ENCODE measurements at places on chromosomes 11 and 22. TPM values are rescaled to one million over a fixed set of nuclear protein-coding genes. Genes with fewer than 3 reads are reported as not detected.

GGTLC2 gene
- total RNA-seq, result not detected

C11orf65 gene
- total RNA-seq, result 0.83 TPM

GRCh38 chr22:23079240-23079768 is 9.0 kb downstream of the GNAZ start:
- no peak for DNase-seq
- H3K27me3 ChIP-seq, result peaks cover 12% of the 10 kb centered on the region
- H3K4me3 ChIP-seq, result no peak overlapping the region

DNA sequence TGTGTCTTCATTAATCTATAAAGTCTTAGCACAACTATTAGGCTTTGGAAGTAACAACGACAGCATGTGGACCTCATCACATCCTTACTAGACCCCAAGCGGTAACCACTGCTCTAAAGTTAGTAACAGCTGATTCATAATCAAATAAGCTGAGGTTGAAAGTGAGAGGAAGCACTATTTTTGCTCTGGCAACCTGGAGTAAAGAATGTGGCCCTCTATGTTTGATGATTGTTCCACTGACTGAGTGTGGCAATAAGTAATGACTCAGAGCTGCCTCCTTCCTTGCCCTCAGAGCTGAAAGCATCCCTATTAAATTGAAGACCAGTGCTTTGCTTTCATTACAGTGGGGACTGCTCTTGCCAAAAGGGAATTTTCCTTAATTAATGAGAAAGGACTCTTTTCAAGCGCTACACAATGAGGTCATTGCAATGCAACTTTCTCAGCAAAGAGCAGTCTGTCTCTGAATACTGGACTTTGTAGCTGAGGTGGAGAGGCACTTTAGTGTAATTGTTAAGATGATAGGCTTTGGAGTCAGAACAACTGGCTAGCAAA is 906.1 kb upstream of the RAG2 start:
- DNase-seq, result no peak
- no peaks in the 10 kb centered on the region for H3K27me3 ChIP-seq
- no peaks in the 10 kb centered on the region for H3K36me3 ChIP-seq
- no peak overlapping the region for H3K27ac ChIP-seq
- peaks cover 9% of the 10 kb centered on the region for H3K4me1 ChIP-seq

DNA sequence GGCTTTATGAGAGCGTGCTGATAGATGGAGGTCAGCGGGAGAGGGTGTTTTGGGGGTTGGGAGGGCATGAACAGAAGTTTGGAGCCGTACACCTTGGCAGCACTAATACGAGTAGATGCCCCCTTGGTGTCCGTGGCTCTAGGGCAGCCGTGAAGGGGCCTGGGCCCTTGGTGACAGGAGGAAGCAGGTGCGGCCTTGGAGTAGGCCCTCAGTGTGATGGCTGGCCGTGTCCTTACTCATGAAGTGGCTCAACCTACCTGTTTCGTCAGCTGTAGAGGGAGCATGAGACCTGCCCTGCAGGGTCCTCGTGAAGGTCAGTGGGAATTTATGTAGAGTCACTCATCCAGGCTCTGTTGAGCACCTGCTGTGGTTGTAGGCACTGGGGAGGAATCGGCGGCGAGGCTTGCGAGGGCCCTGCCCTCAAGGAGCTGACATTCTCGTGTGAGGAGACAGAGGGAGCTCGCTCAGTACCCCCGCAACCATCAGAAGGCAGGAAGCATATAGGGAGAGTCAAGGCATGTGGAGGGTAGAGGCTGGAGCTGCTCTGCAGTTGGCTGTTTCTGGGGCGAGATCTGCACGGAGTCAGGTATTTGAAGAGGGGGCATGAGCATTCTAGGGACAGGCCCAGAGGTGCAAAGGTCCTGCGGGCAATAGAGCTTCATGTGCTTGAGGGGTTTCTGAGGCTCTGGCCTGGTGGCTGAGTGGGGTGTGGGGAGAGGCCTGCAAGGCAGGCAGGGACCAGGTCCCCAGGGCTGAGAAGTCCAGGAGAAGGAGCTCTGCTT is 39.6 kb downstream of the TBC1D22A start:
- no peaks in the 10 kb centered on the region for H3K27me3 ChIP-seq
- H3K36me3 ChIP-seq, result peaks cover 62% of the 10 kb centered on the region
- DNase-seq, result no peak

GRCh38 chr11:14454861-14455632 is 44.6 kb downstream of the COPB1 start:
- no peak overlapping the region for H3K4me3 ChIP-seq
- peaks cover 8% of the 10 kb centered on the region for H3K4me1 ChIP-seq
- H3K27me3 ChIP-seq, result no peaks in the 10 kb centered on the region
- no peak for DNase-seq

DNA sequence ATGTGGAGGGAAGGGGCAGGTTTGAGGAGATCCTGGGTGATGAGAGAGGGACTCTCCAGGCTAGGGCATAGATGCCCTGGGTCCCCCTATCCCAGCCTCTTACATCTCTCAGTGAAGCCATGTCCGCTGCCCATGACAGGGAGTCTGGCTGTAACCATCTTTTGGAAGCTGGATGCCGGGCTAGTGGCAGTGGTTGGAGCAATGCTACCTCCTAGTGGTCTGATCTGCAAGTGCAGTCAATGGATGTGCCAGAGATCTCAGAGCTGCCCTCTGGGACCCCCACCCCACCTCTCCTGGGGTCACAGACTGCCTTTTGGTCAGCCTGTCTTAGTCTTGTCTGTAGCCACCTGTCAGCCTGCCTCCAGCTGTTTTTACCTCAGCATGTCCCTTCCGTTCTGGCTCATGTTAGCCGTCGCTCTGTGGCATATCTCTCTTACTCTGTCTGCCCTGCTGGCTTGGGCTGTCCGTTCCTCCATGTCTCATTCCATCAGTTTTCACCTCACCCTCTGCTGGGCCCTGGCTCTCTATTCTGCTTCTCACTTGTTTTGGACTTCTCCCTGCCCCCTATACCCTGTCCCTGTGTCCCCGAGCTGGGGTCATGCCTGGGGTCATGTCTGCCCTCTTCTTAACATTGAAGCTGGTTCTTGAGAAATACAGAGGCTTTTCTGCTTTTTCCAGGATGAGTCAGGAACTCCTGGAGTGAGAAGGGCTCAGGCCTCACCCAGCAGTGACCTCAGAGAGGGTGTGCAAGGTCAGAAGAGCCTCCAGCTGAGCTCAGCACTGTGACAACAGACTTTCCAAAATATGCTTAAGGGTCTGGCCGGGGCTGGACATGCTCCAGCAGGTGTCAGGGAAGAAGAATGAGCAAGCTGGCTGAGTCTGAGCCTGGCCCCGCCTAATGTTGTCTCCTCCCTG is 52.0 kb upstream of the THY1 start:
- no peaks in the 10 kb centered on the region for H3K36me3 ChIP-seq
- DNase-seq, result peak; percentile 63
- H3K27me3 ChIP-seq, result peaks cover 4% of the 10 kb centered on the region
- no peaks in the 10 kb centered on the region for H3K4me1 ChIP-seq

- no peak overlapping the region for H3K27ac ChIP-seq
- DNase-seq, result no peak
- H3K27me3 ChIP-seq, result no peaks in the 10 kb centered on the region
- H3K4me3 ChIP-seq, result no peak overlapping the region
- H3K4me1 ChIP-seq, result no peaks in the 10 kb centered on the region
Measured at GRCh38 chr11:75790986-75791385, 22.4 kb downstream of the DGAT2 start.

DNA sequence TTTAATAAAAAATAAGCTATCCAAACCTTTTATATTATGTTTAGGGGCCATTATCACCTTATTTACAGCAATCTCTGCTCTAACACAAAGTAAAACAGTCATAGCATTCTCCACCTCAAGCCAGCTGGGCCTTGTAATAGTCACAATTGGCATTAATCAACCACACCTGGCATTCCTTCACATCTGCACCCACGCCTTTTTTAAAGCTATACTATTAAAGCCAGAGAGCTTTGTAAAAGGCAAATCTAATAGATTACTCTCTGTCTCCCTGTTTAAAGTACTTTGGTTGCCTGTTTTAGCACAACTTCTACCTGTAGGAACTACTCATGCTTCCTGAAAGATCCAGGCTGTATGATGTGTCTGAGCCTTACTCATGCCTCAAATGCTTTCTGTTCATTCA is 113.1 kb downstream of the CSNK2A3 start:
- no peak overlapping the region for H3K27ac ChIP-seq
- no peaks in the 10 kb centered on the region for H3K27me3 ChIP-seq
- H3K36me3 ChIP-seq, result no peaks in the 10 kb centered on the region
- no peak for DNase-seq

GRCh38 chr11:6545917-6546605 is 49.0 kb downstream of the DNHD1 start:
- no peak overlapping the region for H3K27ac ChIP-seq
- no peak overlapping the region for H3K4me3 ChIP-seq
- DNase-seq, result no peak
- peaks cover 20% of the 10 kb centered on the region for H3K4me1 ChIP-seq

DNA sequence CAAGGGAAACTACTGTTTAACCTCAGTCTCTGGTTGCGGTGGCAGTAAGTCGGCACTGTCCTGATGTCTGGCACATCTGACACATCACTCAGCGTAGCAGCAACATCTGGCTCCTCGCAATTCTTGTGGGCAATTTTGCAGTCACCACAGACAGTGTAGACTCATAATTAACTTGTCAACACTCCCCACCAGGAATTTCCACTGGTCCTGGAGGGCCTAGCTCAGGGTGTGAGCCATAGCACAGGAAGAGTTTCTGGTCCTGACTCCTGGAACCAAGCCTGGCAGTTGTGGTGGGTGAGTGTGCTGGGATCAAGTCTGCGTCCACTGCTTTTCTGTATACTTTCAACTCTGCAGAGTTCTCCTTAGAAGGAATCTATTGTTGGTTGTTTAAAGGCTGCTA is 209.7 kb downstream of the SNX19 start:
- H3K27me3 ChIP-seq, result no peaks in the 10 kb centered on the region
- no peak for DNase-seq
- H3K36me3 ChIP-seq, result no peaks in the 10 kb centered on the region
- H3K4me3 ChIP-seq, result no peak overlapping the region
- no peak overlapping the region for H3K27ac ChIP-seq

GRCh38 chr11:122714004-122714403 is 58.5 kb downstream of the UBASH3B start:
- H3K4me3 ChIP-seq, result no peak overlapping the region
- H3K36me3 ChIP-seq, result peaks cover 53% of the 10 kb centered on the region
- H3K27me3 ChIP-seq, result no peaks in the 10 kb centered on the region

DNA sequence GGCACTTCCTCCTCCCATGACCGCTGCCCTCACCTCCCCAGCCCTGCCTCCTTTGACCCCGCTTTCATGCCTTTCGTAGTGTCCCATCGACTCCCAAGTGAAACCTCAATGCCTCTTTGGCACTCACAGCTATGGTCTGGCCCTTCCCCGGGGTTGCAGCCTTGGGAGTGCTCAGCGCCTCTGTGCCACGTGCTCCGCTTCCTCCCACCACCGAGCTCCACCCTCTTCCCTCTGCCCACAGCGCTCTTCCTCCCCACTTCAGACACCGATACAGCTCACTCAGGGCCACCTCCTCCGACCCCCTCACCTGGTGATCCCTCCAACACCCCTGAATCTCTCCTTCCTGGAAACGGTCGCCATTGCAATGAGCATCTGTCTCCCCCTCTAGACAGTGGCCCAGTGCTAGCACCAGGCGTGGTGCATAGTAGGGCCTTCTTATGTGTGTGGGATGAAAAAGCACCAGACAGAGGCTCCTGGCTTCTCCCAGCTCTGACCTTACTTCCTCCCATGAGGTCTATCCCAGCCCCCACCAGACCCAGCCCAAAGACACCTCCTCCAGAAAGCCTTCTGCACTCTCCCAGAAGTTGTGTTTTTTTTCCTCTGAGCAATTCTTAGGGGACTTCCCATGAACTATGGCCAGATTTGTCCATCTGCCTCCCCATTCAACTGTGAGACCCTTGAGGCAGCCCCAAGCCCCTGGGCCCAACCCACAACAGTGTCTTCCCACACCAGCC is 16.4 kb upstream of the SCGB1A1 start:
- H3K27ac ChIP-seq, result peak overlapping the region; percentile 91
- peaks cover 2% of the 10 kb centered on the region for H3K27me3 ChIP-seq
- DNase-seq, result peak; percentile 71
- no peaks in the 10 kb centered on the region for H3K36me3 ChIP-seq

DNA sequence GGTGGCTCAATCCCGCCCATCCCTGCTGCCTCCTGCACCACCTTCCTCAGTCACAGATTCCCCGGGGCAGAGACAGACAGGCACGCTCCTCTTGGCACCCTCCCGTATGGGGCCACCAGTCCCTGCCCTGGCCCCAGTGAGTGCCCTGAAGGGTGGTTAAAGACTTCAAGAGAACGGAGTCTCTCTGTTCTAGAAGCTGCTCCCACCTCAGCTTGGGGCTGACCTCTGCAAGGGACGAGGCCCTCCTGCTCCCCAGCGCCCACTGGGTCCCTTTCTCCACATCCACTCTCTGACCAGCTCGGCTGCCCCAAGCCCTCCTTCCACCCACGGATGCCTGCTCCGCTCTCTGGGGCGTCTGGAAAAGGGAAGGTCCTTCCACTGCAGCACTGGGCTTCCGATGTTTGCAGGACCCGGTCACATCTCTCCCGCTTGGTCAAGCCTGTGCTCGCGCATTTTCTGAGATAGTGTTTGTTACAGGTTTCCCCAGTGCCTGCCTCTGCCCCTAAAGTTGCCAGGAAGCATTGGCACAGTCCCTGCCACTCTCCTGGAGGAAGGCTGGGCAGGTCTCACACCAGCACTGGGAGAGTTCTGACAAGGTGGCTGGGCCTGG is 1487.9 kb downstream of the TBC1D22A start:
- no peak overlapping the region for H3K4me3 ChIP-seq
- H3K27ac ChIP-seq, result no peak overlapping the region
- no peaks in the 10 kb centered on the region for H3K36me3 ChIP-seq
- peaks cover 2% of the 10 kb centered on the region for H3K4me1 ChIP-seq
- no peak for DNase-seq

- no peak overlapping the region for H3K4me3 ChIP-seq
- no peak for DNase-seq
- H3K4me1 ChIP-seq, result peaks cover 8% of the 10 kb centered on the region
- peaks cover 12% of the 10 kb centered on the region for H3K36me3 ChIP-seq
Measured at GRCh38 chr11:61868571-61869428, 22.5 kb downstream of the FADS3 start.

- H3K4me3 ChIP-seq, result no peak overlapping the region
- peaks cover 5% of the 10 kb centered on the region for H3K27me3 ChIP-seq
- no peak overlapping the region for H3K27ac ChIP-seq
- no peaks in the 10 kb centered on the region for H3K4me1 ChIP-seq
Measured at GRCh38 chr22:43529461-43529860, 117.6 kb downstream of the MPPED1 start.

DNA sequence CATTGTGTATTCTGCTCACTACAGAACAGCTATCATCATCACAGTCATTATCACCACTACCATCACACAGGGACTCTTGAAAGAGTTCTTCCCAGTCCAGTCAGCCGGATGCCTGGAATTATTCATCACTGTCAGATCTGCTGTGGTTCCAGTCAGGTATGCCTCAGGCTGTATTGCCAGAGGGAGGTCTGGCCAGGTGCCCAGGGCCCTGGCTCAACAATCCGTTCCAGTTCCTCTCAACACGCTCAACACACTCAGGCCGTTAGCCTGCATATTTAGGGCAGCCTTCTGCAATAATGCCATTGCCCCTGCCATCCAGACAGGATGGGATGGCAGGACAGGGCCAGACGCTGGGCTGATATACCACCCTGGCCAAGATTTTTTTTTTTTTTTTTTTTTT is 28.6 kb upstream of the RASL10A start:
- H3K4me1 ChIP-seq, result no peaks in the 10 kb centered on the region
- H3K27me3 ChIP-seq, result no peaks in the 10 kb centered on the region
- no peak overlapping the region for H3K4me3 ChIP-seq
- peaks cover 47% of the 10 kb centered on the region for H3K36me3 ChIP-seq
- no peak overlapping the region for H3K27ac ChIP-seq
